Regular cardiac myocyte (primary cell): ENCODE measurements at places on chromosomes 12 and 14. TPM values are rescaled to one million over a fixed set of nuclear protein-coding genes. Genes with fewer than 3 reads are reported as not detected.

OR4E2 gene
- total RNA-seq: not detected in 2 replicates

DPY19L2 gene
- 1.9 and 5.1 TPM in 2 replicates for total RNA-seq

AHNAK2 gene
- 20.5 and 33.0 TPM in 2 replicates for total RNA-seq

NPC2 gene
- total RNA-seq: 76.1 and 254 TPM in 2 replicates

BMAL2 gene
- 29.9 and 80.3 TPM in 2 replicates for total RNA-seq
